CD4-positive, alpha-beta memory T cell (primary cell): ENCODE measurements at places on chromosomes 13 and 19. TPM values are rescaled to one million over a fixed set of nuclear protein-coding genes. Genes with fewer than 3 reads are reported as not detected.

DNA sequence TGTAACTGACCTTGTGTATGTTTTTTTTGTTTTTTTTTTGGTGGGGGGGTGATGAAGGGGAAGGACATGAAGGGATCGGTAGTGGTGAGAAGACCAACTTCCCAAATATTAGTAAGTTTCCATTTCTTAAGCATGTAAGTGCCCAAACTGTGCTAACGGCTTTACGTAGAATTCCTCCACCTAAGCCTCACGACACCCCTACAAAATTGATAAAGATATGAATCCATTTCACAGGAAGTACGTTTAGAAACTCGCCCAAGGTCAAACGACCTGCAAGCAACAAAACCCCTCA is 649 bp downstream of the UQCRFS1 start:
- H3K36me3 ChIP-seq = no peaks in the 10 kb centered on the region
- H3K27ac ChIP-seq = peak overlapping the region; percentile 88
- DNase-seq = no peak
- no peaks in the 10 kb centered on the region for H3K27me3 ChIP-seq
- peak overlapping the region; percentile 75 for H3K4me3 ChIP-seq
- peaks cover 36% of the 10 kb centered on the region for H3K4me1 ChIP-seq

DNA sequence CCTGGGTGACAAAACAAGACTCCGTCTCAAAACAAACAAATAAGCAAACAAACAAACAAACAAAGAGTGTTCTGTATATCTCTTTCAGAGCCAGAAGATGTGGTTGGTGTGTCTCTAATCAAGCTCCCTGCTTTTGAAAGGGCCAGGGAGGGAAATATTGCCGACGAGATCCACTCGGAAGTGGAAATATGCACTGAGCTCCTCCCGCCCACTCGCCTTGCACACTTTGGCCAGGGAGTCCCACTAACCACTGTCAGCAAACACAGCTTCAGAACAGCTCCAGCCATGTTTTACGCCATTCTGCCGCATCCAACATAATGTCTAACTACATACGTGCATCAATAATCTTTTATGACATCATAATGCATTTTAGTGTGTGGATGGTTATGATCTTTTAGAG is 155.5 kb upstream of the VSTM2B start:
- no peaks in the 10 kb centered on the region for H3K36me3 ChIP-seq
- H3K4me3 ChIP-seq = no peak overlapping the region
- no peaks in the 10 kb centered on the region for H3K27me3 ChIP-seq

DNA sequence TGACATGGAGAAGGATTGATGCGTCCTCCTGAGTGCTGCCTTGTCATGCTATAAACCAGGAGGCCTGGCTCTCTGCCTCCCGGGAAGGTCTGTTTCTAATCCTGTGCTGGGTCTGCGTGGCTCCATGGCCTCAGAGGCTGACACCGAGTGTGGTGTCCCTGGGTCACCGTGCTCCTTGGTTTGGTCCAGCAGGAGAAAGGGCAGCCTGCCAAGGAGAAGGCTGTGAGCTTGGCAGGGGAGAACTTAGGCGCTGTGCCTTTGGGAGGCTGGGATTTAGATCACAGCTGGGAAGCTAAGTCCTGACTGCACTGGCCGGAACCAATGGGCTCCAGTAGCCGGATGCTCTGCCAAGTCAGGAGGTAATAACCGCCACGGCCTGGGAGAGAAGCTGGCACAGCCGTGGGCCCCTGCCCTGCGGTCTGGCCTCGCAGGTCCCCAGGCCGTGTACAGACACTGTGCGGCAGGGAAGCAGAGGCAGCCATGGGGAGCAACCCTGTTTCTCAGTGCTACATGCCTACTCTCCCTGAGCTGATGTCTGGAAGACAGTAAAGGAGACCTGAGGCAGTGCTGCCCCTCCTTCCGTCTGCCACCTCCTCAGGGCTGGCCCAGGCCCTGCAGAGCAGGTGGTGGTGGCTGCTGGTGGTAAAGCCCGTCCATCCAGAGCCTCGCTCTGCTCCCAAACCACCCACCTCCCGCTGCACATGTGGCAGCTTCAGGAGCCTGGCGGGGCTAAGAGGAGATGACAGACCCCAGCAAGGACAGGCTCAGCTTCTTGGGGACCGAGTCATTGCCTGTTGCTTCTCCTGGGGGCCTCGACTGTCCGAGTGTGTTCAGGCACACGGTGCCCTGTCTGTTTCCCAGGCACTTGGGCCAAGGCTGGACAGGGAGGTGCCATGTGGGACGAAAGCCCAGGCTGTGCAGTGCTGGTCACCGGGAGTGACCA is 44.9 kb downstream of the C13orf46 start:
- H3K4me1 ChIP-seq = peaks cover 10% of the 10 kb centered on the region
- H3K27ac ChIP-seq = no peak overlapping the region
- no peak overlapping the region for H3K4me3 ChIP-seq

- peak overlapping the region; percentile 72 for H3K4me3 ChIP-seq
- peak overlapping the region; percentile 75 for H3K27ac ChIP-seq
- peaks cover 4% of the 10 kb centered on the region for H3K36me3 ChIP-seq
- no peak for DNase-seq
- peaks cover 18% of the 10 kb centered on the region for H3K4me1 ChIP-seq
These were observed 1.3 kb downstream of the ZNF616 start for GRCh38 chr19:52138278-52138982.

GRCh38 chr13:46202188-46202795 is 9.4 kb upstream of the LRRC63 start:
- H3K36me3 ChIP-seq = no peaks in the 10 kb centered on the region
- H3K27me3 ChIP-seq = no peaks in the 10 kb centered on the region
- peak; percentile 40 for DNase-seq
- peaks cover 32% of the 10 kb centered on the region for H3K4me1 ChIP-seq
- no peak overlapping the region for H3K4me3 ChIP-seq

GRCh38 chr13:99119656-99120055 is 81.0 kb upstream of the UBAC2 start:
- no peak overlapping the region for H3K4me3 ChIP-seq
- H3K36me3 ChIP-seq = no peaks in the 10 kb centered on the region
- H3K27ac ChIP-seq = no peak overlapping the region
- no peak for DNase-seq
- H3K4me1 ChIP-seq = peaks cover 13% of the 10 kb centered on the region

DNA sequence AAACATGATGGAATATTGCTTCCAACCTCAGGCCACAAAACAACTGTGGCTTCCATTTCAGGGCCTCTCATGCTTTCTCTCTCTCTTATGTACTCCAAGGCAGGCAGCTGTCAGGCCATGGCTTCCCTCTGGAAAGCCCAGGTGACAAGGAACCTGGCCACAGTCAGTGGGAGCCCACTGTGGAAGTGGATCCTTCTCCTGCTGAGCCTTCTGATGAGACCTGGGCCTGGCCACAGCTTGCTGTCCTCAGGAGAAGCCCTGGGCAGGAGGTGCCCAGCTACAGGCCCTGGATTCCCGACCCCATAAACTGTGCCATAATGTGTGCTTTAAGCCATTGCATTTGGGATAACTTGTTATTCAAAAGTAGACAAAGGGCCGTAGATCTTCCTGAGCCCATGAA is 71.2 kb downstream of the SPACA7 start:
- no peak overlapping the region for H3K27ac ChIP-seq
- no peaks in the 10 kb centered on the region for H3K27me3 ChIP-seq
- H3K36me3 ChIP-seq = no peaks in the 10 kb centered on the region

- peaks cover 6% of the 10 kb centered on the region for H3K4me1 ChIP-seq
- DNase-seq = no peak
- no peak overlapping the region for H3K4me3 ChIP-seq
- no peak overlapping the region for H3K27ac ChIP-seq
- H3K27me3 ChIP-seq = no peaks in the 10 kb centered on the region
These were observed 8.8 kb downstream of the IL4I1 start for GRCh38 chr19:49887665-49888509.

DNA sequence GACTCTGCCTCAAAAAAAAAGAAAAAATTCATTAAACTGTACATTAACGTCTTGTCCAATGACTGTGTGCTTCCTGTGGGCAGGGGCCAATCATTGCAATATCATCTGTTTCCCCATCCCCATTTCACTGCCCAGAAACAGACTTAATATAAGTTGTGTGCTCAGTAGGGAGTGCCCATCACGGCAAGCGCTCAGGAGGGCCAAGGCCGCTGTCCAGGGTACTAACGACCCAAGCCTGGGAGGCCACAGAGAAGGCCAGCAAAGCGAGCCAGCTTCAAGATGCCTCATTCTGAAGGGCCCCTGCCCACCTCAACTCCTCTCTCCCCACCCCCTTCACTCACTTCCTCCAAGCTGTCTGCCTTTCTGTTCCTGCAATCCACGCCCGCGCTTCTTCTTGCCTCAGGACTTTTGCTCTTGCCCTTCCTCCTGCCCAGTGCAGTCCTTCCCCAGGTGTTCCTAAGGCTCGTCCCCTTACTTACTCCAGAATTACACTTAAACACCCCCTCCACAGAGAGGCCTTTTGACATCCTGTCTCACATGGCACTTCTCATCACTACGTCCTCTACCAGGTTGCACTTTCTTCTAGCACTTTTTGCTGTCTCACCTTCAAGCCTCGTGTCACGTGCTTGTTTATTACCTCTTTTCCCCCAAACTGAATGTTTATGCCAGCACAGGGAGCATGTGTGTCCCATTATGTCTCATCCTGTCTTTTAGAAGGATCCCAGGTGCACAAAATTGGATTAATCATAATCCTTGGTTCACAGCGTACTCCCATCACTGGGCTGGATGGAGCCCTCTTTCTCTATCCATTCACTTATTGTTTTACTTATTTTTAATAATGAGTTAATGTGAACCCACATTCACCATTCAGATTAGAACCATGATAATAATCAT is 11.3 kb upstream of the POU2F2 start:
- H3K27ac ChIP-seq = no peak overlapping the region
- H3K4me3 ChIP-seq = no peak overlapping the region
- DNase-seq = no peak
- peaks cover 12% of the 10 kb centered on the region for H3K4me1 ChIP-seq

DNA sequence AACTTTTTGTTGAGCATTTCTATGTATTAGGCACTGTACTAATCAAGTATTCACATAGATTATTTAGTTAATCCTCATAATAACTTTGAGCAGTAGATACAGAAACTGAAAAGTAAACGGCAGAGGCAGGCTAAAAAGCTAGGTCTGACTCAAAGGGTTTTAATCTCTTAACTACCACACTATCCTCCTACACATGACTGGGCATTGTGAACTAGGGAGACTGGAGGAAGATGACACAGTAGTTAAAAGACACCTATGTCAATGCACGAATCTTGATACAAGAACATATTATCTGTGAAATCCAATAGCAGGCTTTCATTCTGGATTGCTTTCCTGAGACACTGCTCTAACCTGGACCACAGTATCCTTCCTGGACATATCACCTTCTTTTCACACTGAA is 36.3 kb downstream of the MICU2 start:
- H3K36me3 ChIP-seq = peaks cover 16% of the 10 kb centered on the region
- H3K4me1 ChIP-seq = no peaks in the 10 kb centered on the region
- no peak overlapping the region for H3K4me3 ChIP-seq
- H3K27me3 ChIP-seq = no peaks in the 10 kb centered on the region
- DNase-seq = no peak

- no peak overlapping the region for H3K27ac ChIP-seq
- no peaks in the 10 kb centered on the region for H3K36me3 ChIP-seq
- H3K27me3 ChIP-seq = no peaks in the 10 kb centered on the region
- no peaks in the 10 kb centered on the region for H3K4me1 ChIP-seq
- no peak for DNase-seq
These were observed 2193.1 kb downstream of the PCDH9 start for GRCh38 chr13:65036999-65037398.

ZNF432 gene
- total RNA-seq = 23.4 TPM

IQCN gene
- total RNA-seq = 5.5 TPM

DAND5 gene
- not detected for total RNA-seq

IGSF23 gene
- total RNA-seq = not detected

WDR87 gene
- total RNA-seq = not detected
